G401 (cell line): ENCODE measurements at places on chromosomes 3 and 15. TPM values are rescaled to one million over a fixed set of nuclear protein-coding genes. Genes with fewer than 3 reads are reported as not detected.

ACP3 gene
- total RNA-seq: not detected in 2 replicates

FAM107A gene
- total RNA-seq: not detected in 2 replicates

ACKR2 gene
- not detected in 2 replicates for total RNA-seq

TF gene
- not detected in 2 replicates for total RNA-seq

MKRN2OS gene
- total RNA-seq: not detected in 2 replicates

SNTN gene
- total RNA-seq: not detected in 2 replicates

PLSCR5 gene
- total RNA-seq: not detected in 2 replicates

RBP2 gene
- not detected in 2 replicates for total RNA-seq

SMCO1 gene
- total RNA-seq: not detected in 2 replicates
